Activated effector memory CD4-positive, alpha-beta T cell treated with anti-CD3 and anti-CD28 coated beads, Interleukin-2, amount 50 U/mL, for 16 hours (primary cell): ENCODE measurements at places on chromosomes 16 and 17.

- no peak for DNase-seq
These were observed 144.2 kb downstream of the IRF8 start for GRCh38 chr16:86042996-86043725.

DNA sequence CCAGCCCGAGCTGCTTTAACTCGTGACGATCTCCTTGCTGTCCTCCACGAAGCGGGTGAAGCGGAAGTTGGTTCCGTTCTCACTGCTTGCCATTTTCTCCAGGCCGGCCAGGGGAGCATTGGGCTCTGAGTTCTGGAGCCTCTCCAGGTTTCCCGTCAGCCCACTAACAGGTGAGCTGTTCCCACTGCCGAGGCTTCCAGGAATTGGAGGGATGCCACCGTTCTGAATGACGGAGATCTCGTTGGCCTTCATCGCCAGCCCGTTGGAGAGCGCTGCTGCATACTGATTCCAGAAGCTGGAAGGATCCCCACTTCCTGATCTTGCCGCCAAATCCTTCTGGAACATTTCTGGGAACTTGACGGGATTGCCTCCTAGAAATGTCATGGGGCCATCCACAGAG is 14.0 kb downstream of the SALL1 start:
- no peak for DNase-seq

DNA sequence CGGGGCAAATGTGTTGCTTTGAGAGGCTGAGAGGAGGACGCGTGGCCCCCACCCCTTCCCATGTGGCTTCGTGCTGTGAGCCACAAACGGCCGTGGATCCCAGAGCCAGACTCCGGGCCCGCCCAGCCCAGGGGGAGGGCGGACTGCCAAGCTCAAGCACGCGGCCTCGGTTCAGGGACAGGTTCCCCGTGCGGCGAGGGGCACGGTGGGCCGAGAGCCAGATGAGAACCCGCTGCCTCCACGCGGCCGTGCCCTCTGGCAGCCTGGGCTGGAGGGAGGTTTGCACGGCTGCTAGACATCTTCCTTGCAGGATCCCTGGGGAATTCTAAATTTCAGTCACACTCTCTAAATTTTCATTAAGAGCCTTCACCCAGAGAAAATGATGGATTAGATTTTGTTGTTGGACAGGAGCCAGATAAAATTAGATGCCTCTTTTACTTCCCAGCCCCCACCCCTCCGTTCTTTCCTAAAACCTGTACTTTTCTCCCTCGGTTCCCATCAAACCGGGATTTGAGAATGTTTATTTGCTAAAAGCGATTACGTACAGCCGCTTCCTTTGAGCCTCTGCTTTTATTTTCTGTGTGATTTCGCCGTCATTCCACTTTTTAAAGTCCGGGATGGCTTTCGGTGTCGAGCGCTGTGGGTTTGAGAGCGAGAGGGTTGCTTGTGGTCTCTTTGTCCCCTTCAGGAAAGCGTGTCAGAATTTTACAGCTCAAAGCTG is 25.0 kb upstream of the GNG13 start:
- DNase-seq, result no peak

GRCh38 chr17:74351552-74352210 is 10.0 kb downstream of the BTBD17 start:
- no peak for DNase-seq

- no peak for DNase-seq
These were observed 8.0 kb downstream of the TBC1D24 start for GRCh38 chr16:2482708-2483534.

DNA sequence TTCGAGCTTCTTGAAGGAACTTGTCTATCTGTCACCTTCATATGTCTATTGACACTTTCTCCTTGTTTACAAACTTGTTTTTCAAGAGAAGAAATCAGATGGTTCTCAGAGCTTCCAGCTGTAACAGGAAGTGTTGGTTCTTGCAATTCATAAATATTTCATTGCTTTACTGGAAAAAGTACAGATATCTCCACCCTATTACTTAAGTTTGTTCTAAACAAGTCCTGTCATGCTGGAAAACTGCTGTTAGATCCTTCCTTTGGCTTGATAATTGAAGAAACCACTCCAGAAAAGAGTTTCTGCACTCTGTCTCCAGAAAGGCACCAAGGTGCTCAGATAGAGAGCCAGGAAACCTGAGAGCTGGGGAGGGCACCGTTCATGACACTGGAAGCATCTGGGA is 181.6 kb downstream of the DNAH9 start:
- DNase-seq, result no peak

GRCh38 chr17:79804856-79805696 is 8.2 kb upstream of the CBX8 start:
- no peak for DNase-seq
